ENCODE measurements at places on chromosomes 16 and 17.

- no peak for DNase-seq
Observed at GRCh38 chr17:17229416-17230384, 7.3 kb downstream of the FLCN start.

DNA sequence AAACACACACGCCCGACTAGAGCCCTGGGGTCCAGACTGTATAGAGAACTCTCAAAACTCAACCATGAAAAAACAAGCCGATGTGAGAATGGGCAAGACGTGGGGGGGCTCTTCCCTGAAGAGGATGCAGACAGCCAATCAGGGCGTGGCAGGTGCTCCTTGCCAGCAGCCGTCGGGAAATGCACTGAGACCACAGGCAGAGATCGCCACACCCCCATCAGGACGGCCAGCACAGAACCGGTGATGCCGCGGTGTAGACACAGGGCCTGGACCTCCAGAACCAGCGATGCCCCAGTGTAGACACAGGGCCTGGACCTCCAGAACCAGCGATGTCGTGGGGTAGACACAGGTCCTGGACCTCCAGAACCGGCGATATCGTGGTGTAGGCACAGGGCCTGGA, 169.2 kb downstream of the LAT start:
- DNase-seq = no peak

- no peak for DNase-seq
Observed at GRCh38 chr17:47607481-47607880, 42.2 kb upstream of the KPNB1 start.

- no peak for DNase-seq
Observed at GRCh38 chr16:73062743-73063733, 15.1 kb upstream of the ZFHX3 start.

DNA sequence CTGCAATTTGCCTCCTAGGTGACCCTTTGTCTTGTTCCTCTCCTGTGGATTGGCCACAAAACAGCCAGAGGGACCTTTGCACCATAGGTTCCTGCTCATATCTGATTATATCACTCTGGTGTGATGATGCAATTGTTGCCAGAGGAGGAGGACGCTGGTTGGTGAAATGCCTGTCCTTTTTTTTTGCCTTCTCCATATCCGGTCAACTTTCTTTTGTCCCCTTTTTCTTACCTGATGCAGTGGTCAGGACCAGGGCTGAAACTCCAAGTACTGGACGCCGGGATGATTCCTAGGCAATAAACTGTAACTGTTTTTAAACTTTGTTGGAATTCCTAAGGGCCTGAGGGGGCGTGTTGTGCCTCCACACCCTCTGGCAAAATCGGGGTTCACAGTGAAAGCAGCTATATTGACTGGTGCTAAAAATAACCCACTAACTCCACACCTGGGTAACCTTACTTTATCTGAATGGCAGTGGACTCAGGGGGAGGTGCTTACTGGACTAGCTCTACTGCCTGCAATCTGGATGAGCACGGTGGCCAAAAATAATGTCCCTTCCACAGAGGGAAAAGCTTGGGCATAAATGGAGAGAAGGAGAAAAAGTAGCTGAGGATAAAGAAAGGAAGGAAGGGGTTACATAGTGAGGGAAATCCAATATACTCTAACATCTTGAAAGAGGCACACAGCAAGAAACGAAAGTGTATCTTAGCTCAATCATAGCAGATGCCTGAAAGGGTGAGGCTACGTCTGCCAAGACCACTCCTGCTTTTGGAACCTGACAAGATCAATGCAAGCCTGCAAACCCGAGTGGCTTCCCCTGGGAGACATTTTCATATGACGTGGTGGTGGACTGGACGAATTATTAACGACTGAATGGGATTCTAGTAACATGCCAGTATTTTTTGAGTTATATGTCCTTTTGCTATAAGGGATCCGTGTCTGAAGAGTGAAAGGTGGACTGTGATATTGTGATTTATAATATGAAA, 28.4 kb upstream of the ZNF423 start:
- DNase-seq = no peak

GRCh38 chr16:58028541-58029070, 3.1 kb downstream of the MMP15 start:
- no peak for DNase-seq

- no peak for DNase-seq
Observed at GRCh38 chr16:2386990-2387389, 42.3 kb upstream of the CCNF start.

- DNase-seq = no peak
Observed at GRCh38 chr16:24324421-24324820, 68.3 kb downstream of the CACNG3 start.

- no peak for DNase-seq
Observed at GRCh38 chr17:5747276-5747675, 163.0 kb upstream of the NLRP1 start.

- no peak for DNase-seq
Observed at GRCh38 chr16:84462296-84463210, 41.9 kb downstream of the MEAK7 start.
